ENCODE measurements at places on chromosomes 7 and 10.
A peak's percentile ranks its signal among the peaks of the same experiment; 100 is the strongest.

DNA sequence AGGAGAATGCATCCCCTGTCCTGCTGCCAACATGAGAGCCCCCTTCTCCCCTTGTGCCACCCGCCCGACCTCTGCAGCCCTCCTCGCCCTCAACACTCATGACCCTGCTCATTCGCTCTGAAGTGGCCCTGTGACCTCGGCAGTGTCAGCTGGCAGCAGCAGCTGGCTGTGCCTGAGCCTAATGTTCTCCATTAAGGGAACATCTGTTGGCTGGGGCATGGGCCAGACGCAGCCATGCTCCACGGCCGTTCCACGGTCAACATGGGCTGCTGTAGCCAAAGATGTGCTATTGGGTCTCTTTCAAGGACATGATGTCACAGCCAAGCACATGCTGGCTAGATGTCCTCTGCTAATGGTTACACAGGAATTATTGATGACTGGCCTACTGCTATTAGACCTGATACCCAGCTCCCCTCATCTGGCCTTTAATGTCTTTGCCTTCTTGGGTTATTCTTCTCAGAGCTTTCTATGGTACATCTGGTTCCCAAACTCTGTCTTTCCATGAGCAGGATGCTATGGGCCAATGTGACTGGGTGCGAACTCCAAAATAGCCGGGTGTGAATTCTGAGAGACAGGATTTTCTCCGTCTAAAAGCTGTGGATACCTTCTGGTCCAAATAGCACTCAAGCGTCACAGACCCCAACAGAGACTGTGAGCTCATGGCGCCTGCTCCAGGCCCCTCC lies 22.4 kb downstream of the ADCYAP1R1 start:
- DNase-seq: no peak

DNA sequence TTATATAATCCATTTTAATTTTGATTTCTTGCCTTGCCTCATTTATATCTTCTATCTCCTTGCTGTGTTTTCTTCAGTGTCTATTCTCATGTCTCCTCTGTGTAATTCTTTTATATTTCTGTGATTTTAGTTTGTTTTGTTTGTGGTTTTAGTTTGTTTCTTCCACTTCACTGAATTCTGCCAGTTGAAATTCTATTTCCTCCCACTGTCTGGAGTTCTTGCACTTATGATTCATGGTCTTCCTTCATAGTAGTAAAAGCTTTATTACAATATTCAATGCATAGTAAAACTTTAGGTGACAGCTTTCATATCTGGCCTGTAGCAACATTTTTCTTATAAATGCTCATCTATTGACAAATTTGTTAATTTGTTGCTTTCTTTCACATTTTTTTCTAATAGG lies 113.3 kb downstream of the MAGI2 start:
- no peak for DNase-seq

DNA sequence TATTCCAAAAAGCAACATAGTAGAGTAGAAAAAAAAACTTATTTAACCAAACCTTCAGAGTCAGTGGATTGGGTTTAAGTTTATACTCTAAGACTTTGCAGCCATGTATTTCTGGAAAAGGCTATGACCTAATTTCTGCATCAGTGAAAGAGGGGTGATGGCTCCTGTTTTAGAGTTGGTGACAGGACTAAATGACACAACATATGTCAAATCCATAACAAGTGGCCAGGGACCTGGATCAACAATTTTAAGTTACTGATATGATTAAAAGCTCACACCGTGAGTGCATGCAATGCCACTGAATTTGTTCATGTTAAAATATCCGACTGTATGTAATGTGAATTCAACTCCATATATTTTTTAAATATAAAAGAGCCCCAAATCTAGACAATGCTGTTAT lies 390.6 kb downstream of the TNS3 start:
- no peak for DNase-seq

- peak; percentile 19 for DNase-seq
These were observed 79.4 kb upstream of the FEZF1 start for GRCh38 chr7:122383934-122384333.

DNA sequence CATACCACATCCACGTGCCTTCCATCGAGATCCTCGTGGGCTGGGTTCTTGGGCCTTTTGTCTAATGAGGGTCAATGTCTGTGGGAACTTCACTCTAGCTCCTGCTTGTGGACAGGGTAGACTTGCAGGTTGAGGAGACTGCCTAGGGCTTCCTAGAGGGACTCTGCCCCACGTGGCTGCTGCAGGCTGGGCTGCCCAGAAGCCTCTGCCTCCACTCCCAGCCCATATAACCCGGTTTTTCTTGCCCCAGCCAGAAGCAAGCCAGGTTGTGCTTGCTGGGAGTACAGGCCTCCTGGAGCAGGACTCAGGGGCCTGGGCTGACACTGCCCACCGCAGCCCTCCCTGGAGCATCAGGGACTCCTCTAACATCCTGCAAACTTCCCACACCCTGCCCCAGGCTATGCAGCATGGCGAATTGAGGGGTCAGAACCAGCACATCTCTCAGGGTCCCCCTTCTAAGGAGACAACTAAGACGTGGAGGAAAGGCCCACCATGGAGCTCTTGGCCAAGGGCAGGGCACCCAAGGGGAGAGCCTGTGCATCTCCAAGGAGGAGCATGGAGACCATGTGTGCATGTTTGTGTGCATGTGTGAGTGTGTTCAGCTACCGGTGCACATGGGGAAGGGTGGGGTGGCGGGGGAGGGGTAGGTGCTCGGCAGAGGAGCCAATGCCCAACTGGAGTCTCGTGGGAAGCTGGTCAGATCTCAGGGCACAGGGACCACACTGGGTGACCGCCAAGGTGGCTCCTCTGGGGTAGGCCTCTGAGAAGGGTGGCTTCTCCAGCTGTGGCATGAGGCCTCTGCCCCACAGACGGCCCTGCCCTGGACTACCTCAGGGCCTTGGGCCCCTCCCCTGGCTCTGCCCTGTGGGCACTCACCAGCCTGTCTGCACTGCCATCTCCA lies 62.6 kb downstream of the RASGEF1A start:
- DNase-seq: no peak

DNA sequence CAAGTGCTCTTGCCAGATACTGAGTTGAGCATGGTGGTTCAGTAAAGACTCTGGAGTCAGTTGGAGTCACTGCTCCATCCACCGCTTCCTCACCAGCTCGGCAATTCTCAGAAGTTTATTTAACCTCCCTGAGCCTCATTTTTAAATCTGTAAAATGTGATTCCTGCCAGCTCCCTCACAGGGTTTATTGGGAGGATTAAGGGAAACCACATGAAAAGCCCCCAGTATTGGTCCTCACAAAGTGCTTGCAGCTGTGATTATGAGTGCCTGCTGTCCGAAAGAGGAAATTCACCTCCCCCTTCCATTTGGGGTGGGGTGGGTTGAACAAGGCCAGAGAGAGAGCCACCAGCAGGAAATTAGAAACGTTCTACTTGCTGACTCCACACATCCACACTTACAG lies 99.0 kb downstream of the AOAH start:
- no peak for DNase-seq

DNA sequence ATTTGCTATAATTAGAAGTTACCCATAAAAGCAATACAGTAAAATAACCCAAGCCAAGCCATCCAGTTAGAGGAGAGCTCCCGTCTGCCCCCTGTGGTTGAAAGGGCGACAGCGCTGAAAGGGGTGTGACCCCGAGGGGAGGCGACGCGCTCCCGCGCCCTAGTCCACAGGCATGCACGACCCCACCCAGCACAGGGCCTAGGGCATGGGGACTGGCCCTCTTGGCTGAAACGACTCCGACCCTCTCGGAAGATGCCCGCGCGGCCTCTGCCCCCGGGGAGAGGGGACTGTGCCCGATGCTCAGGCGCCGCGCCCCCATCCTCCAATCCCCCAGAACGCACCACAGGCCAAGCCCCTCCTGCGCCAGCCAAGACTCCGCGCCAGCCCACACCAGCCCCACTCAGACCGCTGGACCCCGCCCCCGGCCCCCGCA lies 64.0 kb downstream of the CSGALNACT2 start:
- DNase-seq: peak; percentile 32

Data from NCI-H774 (cell line).